ENCODE measurements at places on chromosomes 4 and X.

DNA sequence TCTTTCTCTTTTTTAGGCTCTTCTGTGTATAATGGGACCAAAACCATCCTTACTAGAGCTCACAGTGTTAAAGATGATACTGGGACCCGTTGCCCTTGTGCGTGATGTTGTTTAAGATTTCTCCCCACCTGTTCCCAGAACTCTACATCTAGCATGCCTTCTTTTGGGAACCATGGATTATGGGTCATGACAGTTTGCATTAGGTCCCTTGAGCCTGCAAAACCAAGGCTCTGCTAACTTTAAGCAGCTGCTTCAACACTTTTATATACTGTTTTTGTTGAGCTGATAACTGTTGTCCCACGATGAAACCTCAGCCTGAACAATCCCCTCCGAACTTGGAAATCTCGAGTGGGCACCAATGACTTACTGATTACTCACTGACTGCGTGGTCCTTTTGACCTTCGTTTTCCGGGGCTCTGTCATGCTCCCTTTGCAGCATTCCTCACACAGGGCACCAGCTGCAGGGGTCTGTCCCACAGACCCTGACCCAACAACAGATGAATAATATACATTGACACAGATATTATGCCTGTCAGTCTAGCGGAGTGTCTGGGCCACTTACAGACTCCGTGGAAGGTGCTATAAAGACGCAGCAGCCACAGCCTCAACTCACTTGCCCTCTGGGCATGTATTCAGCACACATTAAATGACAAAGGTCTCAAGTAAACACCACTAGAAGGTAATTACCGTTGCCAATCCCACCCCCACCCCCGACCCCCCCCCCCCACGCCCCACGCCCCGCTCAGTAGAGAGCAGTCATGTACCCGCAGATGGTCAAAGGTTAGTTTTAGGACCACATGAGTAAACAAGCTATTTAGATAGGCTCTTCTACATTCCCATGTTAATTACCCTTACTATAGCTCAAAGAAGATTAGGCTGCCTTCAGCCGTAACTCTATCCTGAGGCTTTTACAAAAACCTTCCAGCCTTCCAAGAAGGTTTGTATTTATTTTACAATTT lies 162.0 kb upstream of the WDFY3 start:
- no peak for DNase-seq

- no peak for DNase-seq
Observed at GRCh38 chr4:56844802-56845580, 23.5 kb upstream of the SPINK2 start.

DNA sequence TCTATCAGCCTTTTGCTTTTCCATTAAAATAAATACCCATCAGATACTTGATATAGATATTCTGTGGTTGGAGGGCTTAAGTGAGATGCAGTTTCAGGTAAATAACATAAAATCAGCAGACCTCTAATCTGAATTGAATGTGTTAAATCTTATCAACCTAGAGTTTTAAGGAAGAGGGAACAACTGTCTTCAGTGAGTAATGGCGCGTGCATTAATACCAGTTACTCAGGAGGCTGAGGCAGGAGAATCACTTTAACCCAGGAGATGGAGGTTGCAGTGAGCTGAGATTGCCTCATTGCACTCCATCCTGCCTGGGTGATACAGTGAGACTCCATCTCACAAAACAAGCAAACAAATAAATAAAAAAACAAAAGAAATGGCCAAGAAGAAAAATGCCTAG lies 54.3 kb downstream of the FAT4 start:
- no peak for DNase-seq

DNA sequence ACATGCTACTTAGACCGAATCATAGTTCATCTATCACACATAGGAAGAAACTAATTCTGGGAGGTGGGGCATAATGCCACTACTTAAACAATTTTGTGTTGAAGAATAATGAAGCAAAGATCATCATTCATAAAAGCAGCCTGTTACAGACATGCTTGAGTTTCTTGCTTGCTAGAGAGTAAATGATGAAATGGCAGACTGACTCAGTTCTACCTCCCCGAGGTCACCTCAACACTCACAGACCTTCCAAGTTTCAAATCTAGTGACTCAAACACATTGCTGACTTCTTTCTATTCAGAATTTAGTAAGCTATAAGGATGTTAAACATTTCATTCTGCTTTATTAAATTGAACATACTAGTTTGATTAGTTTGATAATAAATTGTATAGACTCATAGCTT lies 636.5 kb upstream of the FRG1 start:
- DNase-seq = no peak

GRCh38 chr4:75565481-75565880 lies 9.6 kb downstream of the ODAPH start:
- DNase-seq = no peak

DNA sequence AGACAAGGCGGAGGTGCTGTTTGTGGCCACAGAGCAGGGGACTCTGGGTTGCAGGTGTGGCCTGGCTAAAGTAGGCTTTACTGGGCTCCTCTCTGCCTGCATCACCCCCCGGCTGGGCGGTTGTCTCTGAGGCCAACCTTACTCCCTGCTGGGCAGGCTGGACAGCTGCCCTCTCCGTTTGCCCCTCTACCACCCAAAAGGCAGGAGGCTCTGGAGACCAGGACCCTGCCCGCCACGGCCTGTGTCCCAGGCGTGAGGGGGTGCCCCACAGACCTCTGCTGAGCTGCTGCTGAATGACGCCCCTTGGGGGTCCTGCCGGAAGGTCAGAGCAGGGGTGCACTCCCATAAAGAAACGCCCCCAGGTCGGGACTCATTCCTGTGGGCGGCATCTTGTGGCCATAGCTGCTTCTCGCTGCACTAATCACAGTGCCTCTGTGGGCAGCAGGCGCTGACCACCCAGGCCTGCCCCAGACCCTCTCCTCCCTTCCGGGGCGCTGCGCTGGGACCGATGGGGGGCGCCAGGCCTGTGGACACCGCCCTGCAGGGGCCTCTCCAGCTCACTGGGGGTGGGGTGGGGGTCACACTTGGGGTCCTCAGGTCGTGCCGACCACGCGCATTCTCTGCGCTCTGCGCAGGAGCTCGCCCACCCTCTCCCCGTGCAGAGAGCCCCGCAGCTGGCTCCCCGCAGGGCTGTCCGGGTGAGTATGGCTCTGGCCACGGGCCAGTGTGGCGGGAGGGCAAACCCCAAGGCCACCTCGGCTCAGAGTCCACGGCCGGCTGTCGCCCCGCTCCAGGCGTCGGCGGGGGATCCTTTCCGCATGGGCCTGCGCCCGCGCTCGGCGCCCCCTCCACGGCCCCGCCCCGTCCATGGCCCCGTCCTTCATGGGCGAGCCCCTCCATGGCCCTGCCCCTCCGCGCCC lies 920 bp downstream of the HTT-AS start:
- peak; percentile 57 for DNase-seq

- no peak for DNase-seq
Observed at GRCh38 chrX:15834827-15835595, 19.6 kb downstream of the AP1S2 start.

- no peak for DNase-seq
Observed at GRCh38 chrX:101411984-101412383, 4.0 kb downstream of the HNRNPH2 start.

DNA sequence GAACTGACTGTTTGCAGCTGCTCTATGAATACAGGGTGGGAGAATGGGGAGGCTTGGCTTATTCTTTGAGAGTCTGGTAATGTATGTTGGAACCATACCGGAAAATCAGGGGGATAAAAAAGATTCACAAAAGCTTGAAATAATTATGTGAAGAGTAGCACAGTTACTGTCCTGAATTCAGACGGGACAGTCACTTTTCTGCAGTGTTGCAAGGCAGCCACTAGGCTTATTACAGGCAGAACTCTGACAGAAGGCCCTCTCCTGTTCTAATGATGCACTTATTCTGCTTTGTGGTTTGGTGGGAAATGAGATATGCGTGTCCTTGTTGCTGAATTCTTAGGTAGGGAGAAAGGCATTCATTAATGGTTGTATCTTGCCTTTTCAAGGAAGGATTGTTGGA lies 37.2 kb downstream of the GUCY1B1 start:
- no peak for DNase-seq

DNA sequence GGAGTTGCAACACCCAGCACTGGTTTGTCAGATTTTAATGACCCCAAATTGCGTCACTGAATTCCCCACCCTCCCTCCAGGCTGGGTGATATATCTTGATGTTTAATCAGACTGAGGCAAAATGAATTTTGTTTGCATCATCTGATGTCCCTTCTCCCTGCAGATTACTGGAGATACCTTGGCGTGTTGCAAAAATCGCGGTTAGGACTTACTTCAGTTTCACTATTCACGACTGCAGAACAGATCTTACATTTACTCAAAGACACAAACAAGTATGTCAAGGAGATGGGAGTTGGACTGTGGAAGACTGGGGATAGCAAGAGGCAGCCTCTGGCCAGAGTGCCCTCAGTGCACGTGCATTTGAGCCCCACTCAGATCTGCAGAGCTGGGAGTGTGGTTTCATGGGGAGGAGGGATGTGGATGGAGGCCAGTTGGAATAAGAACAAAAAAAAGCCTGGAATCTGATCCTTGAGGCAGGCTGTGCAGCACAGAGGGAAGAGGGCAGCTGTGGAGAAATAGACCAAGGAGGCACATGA lies 92.2 kb upstream of the MTM1 start:
- DNase-seq = no peak

GRCh38 chr4:158295053-158295452 lies 84.8 kb downstream of the TMEM144 start:
- no peak for DNase-seq

Data from SK-N-DZ (cell line).